Endothelial cell (in vitro differentiated cells): ENCODE measurements at places on chromosomes 6 and 20.

GRCh38 chr20:1094751-1095150 lies 23.7 kb upstream of the PSMF1 start:
- DNase-seq = no peak

DNA sequence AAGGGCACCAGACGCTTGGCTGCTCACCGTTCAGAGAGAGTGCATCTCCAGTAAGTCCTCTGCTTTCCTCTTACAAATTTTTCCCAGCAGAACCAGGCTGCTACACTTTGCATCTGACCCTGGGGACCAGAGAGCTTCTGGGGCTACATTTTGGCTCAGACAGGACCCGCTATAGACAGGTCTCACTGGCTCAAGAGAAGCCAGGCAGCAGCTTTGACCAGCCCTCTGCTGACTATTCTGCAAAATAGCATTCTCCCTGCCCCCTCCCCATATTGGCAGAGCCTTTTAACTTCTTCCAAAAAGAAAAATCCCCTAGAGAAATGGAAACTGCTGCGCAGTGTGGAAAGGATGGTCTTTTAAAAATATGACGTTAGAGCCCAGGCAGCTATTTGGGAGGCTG lies 37.2 kb downstream of the CPXM1 start:
- DNase-seq = no peak

GRCh38 chr6:31350196-31351032 lies 6.6 kb downstream of the HLA-B start:
- no peak for DNase-seq

GRCh38 chr6:40956936-40957335 lies 82.1 kb downstream of the UNC5CL start:
- no peak for DNase-seq

DNA sequence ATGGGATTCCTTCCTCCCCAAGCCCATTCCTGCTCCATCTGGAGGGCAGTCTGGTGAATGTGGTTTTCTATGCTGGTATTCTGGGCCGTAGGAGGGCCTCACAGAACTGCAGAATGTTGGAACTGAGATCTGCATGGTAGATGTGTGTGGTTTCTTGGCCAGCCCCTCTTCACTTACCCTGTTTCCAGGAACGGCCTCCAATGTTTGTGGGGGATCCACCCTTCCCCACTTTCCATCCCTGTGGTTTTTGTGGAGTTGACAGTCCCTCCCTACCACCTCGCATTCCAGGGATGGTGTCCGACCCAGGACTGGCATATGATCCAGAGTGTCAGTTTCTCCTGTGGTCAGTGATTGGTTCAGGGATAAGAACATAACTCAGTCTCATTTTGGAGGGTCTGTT lies 26.7 kb upstream of the TMEM14A start:
- DNase-seq = no peak

- DNase-seq = peak; percentile 76
These were observed 46.2 kb downstream of the SLC22A23 start for GRCh38 chr6:3410385-3411360.

DNA sequence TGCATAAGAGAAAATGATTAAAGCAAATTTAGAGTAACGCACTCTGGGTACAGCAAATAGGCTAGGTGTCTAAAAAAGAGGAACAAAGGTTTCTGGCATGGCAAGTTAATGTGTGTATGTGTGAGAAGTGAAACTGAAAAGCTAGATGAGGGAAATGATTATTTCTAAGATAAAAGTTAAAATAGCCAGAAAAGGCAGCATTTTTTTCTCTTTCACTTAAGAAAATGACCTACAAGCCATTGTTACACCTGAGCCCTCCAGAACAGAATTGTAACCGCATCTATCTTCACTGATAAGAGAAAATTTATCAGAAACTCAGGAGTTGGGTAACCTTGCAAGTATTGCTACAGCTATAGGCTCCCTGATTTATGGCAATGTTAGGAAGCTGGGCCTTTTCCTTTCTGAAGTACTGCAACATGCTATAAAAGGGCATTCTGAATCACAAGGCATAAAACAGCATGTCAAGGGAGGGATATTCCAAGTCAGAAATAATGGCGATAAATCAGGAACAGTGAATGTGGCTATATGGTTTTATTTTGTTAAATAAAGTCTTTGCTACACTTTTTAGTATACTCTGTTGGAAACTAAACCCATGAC lies 395.3 kb downstream of the TBC1D32 start:
- DNase-seq = no peak

GRCh38 chr20:61976644-61977418 lies 88.8 kb downstream of the TAF4 start:
- DNase-seq = no peak

- DNase-seq = no peak
These were observed 12.0 kb upstream of the DTNBP1 start for GRCh38 chr6:15674690-15675386.

DNA sequence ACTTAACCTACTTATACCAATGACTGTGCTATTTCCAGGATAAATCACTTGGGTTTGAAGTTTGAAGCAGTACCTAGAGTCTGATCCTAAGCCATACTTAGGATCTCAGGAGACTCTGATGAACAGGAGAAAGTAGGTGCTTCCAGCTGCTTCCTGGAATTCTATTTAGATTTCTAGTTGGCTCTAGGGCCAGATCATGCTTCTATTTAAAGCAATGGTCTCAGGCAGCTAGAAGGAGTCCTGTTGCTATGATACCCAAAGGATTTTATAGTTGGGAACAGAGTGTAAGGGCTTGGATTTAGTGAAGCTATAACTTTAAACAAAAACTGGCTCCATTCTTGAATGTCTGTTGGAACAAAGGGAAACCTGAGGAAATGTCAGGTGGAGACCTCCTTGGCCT lies 52.4 kb upstream of the TINAG start:
- DNase-seq = no peak

- DNase-seq = no peak
These were observed 122.8 kb upstream of the ZNF217 start for GRCh38 chr20:53716395-53716794.

GRCh38 chr20:6034134-6034969 lies 19.5 kb downstream of the LRRN4 start:
- no peak for DNase-seq

- DNase-seq = no peak
These were observed 28.4 kb downstream of the TFEB start for GRCh38 chr6:41706876-41707564.

- no peak for DNase-seq
These were observed 123.0 kb downstream of the CD83 start for GRCh38 chr6:14240411-14241166.

- DNase-seq = no peak
These were observed 140.6 kb downstream of the TMEM242 start for GRCh38 chr6:157182503-157183264.

DNA sequence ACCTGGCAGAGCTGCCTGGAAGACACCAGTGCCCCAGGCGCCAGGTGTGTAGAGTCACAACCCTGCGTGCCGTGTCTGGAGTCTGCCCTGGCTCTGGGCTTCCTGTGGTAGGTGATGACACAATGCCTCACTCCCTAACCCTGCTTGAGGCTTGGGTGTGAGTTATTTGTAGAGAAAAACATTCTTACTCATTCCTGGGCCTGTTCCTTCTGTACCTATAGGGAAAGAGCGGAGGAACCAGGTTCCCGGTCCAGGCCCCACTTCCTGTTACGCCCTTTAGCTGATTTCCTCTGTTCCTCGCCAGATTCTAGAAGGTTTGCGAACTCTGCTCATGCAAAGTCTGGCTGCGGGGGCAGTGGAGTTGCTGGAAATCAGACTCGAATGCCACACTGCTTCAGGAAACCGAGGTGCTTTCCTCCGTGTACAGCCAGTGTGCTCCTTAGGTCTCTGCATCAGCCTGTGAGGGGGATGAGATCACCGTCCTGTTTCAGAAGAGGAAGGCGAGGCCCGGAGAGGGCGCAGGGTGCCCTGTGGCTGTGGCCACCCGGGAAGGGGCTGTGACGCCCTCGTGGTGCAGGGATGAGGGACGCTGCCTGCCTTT lies 67.1 kb upstream of the DUSP22 start:
- peak; percentile 23 for DNase-seq

DNA sequence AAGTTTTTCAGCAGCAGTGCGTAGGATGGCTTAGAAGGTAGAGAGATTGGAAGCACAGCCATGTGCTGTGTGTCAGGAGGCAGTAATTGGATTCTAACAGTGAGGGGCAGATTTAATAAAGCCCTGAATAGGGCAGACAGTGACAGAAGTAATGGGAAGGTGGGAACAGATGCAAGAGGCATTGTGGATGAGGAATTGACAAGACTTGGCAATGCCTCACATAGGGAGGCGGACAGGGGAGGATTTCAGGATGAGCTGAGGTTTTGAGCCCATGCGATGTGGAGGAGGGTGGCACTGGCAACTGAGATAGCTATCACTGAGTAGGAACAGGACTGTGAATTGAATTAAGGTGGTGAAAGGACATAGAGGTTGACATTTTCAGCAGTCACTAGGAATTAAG lies 262.2 kb upstream of the FLRT3 start:
- DNase-seq = no peak

- no peak for DNase-seq
These were observed 1.4 kb downstream of the SLC17A1 start for GRCh38 chr6:25830458-25830857.

DNA sequence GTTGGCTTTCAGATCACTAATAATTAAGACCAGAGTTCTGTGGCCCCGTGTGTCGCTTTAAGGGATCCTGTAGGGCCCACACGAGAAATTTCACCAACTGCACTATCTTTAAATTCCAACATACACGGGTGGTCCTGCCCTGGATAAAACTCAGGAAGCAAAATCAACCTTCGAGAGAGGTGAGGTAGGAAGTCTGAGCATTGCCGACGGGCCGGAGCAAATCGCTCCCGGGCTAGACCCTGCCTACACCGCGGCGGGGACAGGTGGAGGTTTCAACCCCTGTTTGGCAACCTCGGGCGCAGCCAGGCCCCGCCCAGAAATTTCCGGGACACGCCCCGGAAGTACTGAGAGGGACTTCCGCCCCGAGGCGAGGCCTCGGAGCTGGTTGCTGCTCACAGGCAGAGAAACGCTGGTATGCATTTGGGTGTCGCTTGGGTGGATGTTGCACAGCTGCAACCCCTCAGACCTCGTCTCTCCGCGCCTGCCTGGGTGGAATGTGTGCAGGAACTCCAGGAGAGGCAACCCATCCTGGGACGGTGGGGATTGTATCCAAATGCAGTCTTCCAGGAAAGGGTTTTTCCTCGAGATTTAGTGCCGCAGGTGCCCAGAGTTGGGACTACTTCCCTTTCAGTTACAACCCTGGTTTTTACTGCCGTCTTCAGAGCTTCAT lies 19.9 kb downstream of the ZKSCAN8 start:
- DNase-seq = peak; percentile 57

- no peak for DNase-seq
These were observed 42.0 kb downstream of the PNLDC1 start for GRCh38 chr6:159842035-159842434.

GRCh38 chr6:119347466-119348095 lies 2.0 kb downstream of the MAN1A1 start:
- DNase-seq = no peak

- DNase-seq = no peak
These were observed 1.6 kb downstream of the STX7 start for GRCh38 chr6:132511210-132511830.

DNA sequence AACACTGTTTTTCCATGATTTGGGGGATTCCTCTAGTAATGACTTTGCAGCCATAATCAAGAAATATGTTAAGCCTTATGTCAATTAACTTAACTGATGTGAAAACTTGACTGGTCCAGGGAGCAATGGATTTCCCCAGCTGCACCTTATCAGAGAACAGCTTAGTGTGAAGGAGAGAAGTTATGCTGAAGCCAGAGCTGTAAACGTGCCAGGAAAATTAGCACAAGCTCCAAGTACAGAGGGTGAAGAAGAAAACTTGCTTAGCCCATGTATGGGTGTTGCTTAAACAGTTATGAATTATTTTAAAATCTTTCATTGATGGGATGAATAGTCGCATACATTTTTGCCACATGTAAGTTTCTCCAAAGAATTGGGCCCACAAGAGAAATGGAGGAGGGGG lies 214.9 kb upstream of the RNF217 start:
- DNase-seq = no peak

DNA sequence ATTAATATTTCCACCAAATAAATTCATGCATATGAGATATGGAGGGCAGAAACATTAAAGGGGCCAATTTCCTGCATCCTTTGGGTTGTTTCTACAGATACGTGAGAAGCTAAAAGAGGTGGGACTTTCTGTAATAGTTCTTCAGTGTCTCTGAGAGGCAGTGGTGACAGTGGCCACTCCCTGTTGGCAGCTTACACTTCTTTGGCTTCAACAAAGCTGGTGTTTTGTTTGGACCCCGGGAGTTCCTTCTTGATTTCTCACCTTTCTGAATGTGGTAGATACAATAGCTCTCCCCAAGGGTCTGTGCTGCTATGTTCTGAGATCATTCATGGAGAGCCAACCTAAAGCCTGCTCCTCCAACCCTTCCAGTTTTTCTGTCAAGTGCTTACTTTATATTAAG lies 7.8 kb downstream of the PLCB1 start:
- DNase-seq = no peak

GRCh38 chr6:158121335-158121734 lies 46.7 kb downstream of the SERAC1 start:
- no peak for DNase-seq

DNA sequence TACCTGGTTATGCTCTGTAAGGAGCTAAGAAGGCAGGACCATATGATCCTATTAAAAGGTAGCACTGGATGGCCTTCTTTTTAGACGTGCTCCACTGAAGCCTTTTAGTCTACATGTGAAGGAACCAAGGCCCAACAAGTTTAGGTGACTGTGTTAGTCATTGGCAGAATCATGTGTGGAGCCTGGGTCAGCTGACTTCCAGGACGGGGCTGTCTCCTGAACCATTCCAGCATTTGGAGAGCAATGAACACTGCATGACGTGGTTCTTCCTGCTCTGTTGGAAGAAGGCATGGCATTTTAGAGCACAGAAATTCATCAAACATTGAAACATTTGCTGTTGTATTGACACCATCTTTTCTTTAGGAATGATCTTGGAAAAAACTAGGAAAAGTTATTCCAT lies 87.8 kb upstream of the TIAM2 start:
- DNase-seq = no peak

DNA sequence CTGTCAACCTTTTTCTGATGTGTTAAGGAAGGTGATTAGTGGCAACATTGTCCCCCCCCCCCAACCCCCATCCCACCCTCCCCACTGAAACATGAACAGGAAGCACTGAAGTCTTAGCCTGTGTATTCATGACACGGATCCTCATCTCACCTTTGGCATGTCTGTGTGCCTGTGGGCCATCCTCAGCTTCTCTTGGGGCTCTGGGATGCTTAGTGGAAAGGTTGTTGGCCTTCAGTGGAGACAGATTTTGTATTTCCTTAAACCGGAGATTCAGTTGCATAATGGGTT lies 93.6 kb downstream of the RREB1 start:
- DNase-seq = no peak

- no peak for DNase-seq
These were observed 522.0 kb upstream of the GJE1 start for GRCh38 chr6:141610741-141611140.

DNA sequence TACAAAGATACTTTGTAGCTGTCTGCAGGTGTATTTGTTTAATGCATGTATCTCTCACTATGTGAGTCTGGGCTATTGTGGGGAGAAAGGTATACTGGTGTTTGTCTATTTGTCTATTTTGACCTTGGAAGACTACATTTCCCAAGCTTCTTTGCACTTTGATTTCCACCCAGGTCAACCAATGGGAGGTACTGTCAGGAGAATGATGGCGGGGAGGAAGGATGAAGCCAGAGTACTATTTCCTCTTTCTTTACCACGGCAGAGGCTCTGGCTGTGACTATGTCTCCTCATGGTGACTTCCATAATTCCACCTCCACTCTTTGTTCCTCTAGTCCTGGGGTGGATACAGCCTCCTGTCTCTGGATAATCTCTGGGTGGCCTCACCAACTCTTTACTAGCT lies 23.1 kb downstream of the LBP start:
- DNase-seq = no peak
